Stomach (tissue), 19 donors: ENCODE measurements at places on chromosomes 16 and 17. TPM values are rescaled to one million over a fixed set of nuclear protein-coding genes. Genes with fewer than 3 reads are reported as not detected.
A peak's percentile ranks its signal among the peaks of the same experiment; 100 is the strongest.

DOC2B gene
- 1.8 TPM for polyA plus RNA-seq

UBE2I gene
- polyA plus RNA-seq = 42.2 TPM

GRCh38 chr17:17043461-17044271, 1.4 kb downstream of the MPRIP start:
- peak overlapping the region; percentile 89 for H3K27ac ChIP-seq
- no peaks in the 10 kb centered on the region for H3K27me3 ChIP-seq
- H3K4me1 ChIP-seq = peaks cover 51% of the 10 kb centered on the region
- peak overlapping the region; percentile 66 for H3K4me3 ChIP-seq

DNA sequence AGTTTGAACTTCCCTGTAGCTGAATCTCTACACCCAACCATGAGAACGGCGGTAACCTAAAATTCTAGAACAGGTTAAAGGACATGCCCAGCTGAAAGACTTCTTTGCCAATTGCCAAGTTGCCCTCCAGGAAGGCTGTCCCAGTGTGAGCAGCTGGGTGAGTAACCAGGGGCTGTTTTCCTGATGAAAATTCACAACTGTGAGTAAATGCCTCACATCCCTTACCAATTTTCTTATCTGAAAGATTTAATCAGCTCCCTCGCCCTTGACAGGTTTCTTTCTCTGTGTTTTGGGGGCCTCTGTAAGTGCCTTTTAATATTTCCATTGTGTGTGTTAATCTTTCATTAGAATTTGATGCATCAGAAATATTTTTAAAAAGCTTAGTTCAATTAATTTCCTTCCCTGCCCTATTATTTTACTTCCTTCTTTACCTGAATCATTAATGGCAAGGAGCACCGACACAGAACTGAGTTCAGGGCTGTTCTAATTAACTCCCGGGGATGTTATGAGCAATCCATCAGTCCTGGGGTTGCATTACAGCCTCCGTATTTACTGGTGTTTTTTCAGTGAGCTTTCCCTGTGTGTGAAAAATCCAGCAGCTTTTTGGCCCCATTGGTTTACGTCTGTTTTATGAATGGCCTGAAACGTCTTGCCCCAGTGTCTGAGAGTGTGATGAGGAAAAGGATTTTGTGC, 152.9 kb downstream of the CLEC16A start:
- H3K36me3 ChIP-seq = peaks cover 10% of the 10 kb centered on the region
- H3K4me3 ChIP-seq = no peak overlapping the region
- no peaks in the 10 kb centered on the region for H3K27me3 ChIP-seq
- no peak for DNase-seq

DNA sequence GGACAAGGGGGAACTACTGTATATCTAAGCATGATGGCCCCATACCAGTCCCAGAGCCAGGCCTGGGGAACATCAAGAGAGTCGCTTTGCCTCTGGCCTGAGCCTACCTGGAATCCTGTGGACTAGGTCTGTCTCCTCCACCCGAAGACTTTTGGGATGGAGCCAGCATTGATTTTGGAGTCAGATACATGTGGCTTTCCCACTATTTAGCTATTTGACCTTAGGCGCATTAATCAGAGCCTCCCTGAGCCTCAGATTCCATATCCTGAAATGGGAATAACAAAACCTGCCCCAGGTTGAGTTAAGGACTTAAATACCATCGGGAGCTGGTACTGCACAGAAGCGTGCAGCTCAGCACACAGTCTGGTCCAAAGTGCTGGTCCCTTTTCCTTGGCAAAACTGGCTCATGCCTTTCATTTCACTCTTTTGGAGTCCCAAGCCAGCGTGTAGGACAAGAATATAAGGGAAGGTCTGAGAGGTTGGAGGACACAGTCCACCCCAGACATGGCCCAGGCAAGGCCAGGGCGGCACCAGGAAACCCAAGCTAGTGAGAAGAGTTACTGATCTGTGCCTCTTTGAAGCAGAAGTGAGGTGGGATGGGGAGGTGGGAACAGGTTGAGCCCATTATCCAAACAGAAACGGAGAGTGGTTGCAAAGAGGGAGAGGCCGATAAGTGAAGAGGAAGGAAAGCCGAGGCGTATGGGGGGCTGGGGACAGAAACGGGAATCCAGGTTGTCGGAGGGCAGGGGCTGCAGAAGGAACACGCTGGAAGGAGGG, 986 bp downstream of the FA2H start:
- peaks cover 35% of the 10 kb centered on the region for H3K4me1 ChIP-seq
- DNase-seq = peak; percentile 11
- peak overlapping the region; percentile 89 for H3K27ac ChIP-seq
- H3K27me3 ChIP-seq = peaks cover 15% of the 10 kb centered on the region

- H3K4me1 ChIP-seq = peaks cover 47% of the 10 kb centered on the region
- H3K4me3 ChIP-seq = no peak overlapping the region
Measured at GRCh38 chr16:84179612-84180320, 7.1 kb downstream of the TAF1C start.

- DNase-seq = peak; percentile 73
- no peaks in the 10 kb centered on the region for H3K27me3 ChIP-seq
- peak overlapping the region; percentile 78 for H3K27ac ChIP-seq
- H3K4me3 ChIP-seq = no peak overlapping the region
- H3K36me3 ChIP-seq = peaks cover 23% of the 10 kb centered on the region
Measured at GRCh38 chr17:38922538-38923297, 2.7 kb upstream of the LASP1NB start.
